ENCODE measurements at places on chromosomes 11 and 22.
A peak's percentile ranks its signal among the peaks of the same experiment; 100 is the strongest.

DNA sequence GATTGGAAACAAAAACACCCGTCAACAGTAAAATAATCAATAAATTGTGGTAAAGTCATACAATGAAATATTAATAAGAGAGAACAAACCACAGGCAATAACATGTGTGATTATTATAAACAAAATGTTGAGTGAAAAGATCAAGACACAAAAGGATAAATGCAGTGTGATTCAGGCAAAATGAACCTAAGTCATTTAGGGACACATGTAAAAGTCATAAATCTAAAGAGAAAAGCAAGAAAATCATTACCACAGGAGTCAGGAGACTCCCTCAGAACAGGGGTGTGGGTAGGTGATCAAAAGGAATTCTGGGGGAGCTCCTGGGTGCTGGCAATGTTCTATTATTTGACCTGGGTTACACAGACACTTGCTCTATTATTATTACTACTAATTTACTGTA lies 47.9 kb upstream of the PPP2R1B start:
- DNase-seq = no peak

GRCh38 chr11:92663539-92663938 lies 305.9 kb upstream of the MTNR1B start:
- DNase-seq = no peak

GRCh38 chr22:39703091-39703490 lies 132.5 kb downstream of the CACNA1I start:
- DNase-seq = no peak

- peak; percentile 70 for DNase-seq
These were observed 43.6 kb downstream of the LRRC32 start for GRCh38 chr11:76626921-76627401.

DNA sequence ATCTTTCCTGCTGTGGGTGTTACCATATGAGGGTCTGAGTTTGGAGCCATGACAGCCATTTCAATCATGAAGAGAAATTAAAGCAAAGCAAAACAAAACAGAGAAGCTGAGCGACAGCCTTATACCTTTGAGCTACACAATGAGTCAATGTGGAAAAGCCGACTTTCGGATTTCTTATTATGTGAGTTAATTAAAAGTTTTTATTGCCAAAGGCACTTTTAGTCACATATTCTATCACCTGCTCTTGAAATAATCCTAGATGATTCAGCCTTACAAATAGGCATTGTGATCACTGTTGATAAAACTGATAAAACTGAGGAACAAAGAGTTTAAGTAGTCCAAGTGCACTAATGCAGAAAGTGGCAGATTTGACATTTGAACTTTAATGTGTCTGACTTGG lies 381.9 kb upstream of the TENM4 start:
- no peak for DNase-seq

- no peak for DNase-seq
These were observed 22.8 kb downstream of the INCENP start for GRCh38 chr11:62146476-62147200.
